Karpas-422 (cell line): ENCODE measurements at places on chromosomes 3 and 15.

GRCh38 chr3:166420071-166420470 is 582.8 kb upstream of the BCHE start:
- DNase-seq = no peak

DNA sequence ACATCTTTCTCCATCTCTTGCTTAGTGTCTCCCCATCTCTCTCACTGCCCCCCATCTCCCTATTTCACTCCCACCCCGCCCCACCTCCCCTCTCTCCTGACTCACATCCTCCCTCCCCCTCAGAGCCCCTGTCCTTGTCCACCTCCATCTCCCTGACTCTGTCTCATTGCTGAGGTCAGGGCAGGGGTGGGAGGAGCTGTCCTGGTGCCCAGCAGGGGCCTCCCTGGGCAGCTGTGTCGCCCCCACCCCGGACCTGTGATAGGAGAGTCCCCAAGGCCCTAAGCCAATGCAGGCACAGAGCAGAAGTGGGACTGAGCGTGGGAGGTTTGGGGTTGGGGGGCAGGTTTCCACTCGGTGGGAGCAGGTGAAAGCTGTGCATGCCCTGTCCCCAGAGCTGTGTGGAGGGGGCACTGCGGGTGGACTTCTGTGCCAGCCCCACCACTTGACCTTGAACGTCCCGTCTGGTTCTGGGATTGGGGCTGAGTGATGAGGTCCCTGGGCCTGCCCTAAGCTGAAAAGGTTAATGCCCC is 210.8 kb downstream of the TBC1D2B start:
- DNase-seq = no peak

DNA sequence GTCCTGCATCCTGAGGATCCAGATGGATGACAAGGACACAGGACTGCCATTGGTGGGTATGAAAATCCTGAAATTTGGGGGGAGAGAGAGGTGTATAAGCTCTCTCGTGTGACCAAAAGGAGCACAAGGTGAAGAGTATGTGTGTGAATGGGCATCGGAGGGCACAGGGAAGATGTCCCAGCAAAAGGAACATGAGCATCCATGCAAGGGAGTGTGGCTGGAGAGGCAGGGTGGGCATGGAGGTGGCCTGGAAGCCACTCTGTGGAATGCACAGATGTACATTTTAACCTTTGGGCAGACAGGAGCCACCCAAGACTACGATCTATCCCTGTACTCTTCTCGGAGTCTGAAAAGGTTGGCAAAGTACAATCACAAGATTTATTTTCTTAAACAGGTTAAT is 54.5 kb downstream of the CAPN7 start:
- DNase-seq = no peak

- no peak for DNase-seq
Observed at GRCh38 chr15:25786040-25786439, 77.1 kb downstream of the ATP10A start.

DNA sequence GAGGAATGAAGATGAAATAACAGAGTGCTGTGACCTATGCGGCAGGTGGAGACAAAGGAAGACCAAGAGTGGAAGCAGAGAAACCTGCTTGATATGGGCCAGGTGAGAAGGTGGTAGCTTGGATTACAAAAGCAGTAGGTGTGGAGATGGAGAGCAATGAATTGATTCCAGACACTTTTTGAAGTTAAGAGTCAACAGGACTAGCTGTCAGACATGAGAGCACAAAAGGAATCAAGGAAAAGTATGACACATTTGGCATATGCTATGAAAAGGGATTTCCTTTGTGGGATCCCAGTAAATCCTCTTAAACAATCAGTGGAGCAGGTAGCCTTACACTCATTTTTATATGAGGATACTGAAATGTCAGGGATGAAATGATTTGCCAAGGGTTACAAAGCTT is 160.5 kb downstream of the GREM1 start:
- peak; percentile 7 for DNase-seq

DNA sequence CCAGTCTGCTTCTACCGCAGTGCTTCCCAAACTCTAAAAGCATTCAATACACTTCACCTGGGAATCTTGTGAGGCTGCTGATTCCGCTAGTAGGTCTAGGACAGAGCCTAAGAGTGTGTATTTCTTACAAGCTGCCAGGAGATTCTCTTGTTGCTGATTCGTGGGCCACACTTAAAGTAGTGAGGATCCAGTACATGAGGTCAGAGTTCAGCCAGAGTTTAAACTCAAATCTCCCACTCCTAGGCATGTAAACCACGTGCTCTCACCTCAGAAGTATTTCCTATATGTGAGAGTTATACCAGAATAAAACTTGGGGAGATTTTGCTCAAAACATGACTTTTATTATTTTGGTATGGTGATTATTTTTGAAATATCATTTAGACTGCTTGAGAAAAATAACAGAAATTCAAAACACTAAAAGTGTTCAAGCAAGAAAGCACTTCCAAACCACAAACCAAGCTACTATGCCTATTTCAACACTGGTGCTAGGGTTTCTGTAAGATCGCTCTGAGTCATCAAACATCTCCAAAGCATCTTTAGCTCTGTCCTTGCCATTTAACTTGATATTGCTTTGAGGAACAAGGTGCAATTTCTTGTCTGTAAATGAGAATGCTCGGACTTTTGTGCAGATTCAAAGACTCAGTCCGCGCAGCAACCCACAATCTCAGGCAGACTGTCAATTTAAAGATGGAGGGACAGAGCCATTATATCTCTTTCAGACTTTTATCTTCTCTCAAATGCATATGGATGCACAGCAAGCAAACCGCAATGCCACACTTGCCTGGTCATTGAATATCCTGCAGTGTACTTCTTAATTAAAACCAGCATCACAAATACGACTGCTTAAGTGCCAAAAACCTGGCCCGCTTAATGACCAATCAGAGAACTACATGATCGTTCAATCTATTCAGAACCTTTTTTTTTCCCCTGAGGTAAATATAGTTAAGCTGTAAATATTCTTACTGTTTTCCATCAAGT is 59.8 kb downstream of the AGTR1 start:
- no peak for DNase-seq

DNA sequence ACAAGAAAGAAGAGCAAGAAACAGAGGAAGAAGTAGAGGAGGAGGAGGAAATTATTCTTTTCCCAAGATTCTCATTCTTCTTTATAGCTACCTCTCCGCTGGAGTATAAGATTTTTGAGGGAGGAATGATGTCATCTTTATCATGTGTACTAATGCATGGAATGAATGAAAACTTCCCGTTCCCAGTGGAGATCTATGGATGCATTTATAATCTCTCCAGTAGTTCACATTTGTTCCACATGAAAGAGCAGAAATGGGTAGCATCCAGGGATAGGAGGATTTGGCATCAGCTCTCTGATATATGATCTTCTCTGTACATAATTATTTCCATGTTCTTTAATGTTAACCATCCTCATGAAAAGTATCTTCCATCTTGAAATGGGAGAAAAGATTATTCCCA is 244.4 kb downstream of the ADAMTSL3 start:
- no peak for DNase-seq

GRCh38 chr15:70164156-70164900 is 66.6 kb upstream of the TLE3 start:
- DNase-seq = no peak

DNA sequence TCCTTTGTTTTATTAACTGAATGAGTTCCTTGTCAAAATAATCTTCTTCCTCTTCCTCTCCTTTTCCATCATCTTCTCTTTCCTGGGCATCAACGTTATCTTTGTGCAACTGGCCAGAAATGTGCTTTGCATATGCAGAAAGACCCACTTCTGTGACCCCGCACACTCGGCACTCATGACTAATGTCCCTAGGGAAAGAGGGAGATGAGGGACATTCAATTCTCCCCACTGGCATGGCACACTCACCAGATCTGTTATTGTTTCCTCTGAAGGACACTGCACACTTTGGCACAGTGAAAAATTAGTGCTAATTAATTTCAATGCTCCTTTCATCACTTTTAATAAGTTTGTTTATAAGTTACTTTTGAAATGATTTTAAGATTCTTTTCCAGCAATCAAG is 34.0 kb downstream of the ZNF106 start:
- peak; percentile 82 for DNase-seq

DNA sequence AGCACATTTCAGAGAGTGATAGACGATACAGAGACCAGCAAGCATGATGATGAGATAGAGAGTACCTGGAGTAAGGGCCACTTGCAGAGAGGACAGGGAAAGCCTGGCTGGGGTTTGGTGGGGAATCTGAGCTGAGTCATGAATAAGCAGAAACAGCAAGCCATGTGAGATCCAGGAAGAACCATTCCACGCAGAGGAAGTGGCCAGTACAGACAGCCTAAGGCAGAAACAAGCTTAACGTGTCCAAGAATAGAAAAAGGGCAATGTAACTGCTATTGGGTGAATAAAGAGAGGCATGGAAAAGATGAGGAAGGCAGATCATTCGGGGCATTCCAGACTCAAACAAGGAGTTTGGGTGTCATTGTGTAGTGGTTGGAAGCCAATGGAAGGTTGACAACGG is 816.3 kb upstream of the CFAP20DC start:
- DNase-seq = no peak

DNA sequence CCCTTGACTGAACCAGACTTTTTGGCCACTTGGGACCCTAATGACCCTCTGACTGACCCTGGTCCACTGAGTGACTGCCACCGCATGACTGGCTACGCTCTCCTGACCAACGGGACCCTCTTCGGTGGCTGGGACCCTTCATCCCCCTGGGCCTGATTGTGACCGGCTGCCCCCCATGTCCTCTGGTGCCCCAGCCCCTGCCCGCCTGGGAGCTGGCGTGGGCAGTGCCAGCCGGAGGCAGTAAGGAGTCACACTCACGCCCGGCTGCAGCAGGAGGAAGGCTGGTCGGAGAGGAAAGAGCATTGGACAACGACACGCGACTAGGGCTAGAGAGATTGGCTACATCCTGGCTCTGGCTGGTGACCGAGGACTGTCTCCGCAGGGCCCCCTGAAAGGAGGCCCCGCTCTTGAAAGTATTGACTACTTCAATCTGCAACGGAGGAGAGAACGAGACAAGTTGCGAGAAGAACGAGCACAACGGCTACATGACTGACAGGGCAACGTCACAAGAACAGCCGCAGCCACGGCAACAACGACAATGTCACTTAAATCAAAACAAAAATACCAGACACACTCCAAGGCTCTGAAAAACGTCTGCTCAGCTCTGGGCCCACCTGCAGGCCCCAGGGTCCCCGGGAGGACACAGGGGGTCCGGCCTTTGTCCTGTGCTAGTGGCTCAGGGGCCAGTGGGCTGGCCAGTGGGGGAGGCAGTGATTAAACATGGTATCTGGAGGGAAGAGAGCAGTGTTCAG is 15.1 kb upstream of the SEC13 start:
- DNase-seq = no peak

DNA sequence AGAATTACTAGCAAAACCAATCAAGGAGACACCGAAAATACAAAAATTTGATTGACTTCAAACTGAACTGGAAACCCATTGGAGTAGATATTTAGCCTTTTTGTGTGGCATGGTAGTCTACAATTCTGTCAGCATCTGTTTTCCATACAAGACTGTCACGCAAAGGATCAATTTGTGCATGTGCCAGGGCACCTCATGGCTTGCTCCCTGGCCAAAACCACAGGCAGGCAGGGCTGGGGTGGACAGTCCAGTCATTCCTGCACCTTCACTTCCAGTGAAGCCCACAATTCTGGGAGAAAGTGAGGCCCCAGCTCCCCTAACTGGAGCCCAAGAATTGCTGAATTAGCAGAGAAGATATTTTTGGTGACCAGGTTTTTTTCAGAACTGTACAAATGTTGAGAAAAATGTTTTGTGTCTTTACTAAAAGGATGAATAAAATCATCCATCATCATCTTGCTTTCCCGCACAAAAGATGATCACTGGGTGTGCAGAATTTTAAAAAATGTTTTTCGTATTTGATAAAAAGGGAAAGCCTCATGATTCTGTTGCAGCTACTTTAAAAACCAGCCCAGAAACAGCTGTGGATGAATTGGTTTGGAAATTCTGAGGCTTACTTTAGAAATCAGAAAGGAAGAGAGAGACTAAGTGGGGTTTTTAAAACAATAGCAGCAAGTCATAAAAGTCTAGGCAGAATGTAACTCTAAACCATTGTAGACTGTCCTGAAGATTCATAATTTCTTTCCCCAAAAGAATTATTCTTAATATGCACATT is 86.4 kb downstream of the PCCB start:
- DNase-seq = no peak

GRCh38 chr3:98612587-98612986 is 19.2 kb upstream of the CPOX start:
- DNase-seq = peak; percentile 56

- no peak for DNase-seq
Observed at GRCh38 chr3:45537616-45537969, 57.0 kb upstream of the LIMD1 start.

- no peak for DNase-seq
Observed at GRCh38 chr15:71252044-71252739, 136.9 kb downstream of the THSD4 start.

DNA sequence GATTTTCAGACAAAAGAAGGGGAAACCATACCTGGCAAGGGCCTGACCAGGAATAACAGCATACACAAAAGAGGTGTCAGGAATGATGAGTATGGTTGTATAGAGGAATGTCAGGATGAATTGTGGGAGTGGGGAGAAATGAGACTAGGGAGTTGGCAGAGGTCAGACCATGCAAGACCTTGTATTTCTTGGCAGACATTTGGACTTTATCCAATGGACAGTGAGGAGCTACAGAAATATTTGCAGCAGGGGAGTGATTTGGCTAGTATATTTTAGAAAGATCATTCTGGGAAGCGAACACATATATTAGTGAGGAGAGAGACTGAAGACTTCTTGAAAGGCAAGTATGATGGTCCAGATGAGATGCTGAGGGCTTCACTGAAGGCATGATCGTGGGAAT is 25.4 kb upstream of the ALPK3 start:
- no peak for DNase-seq

DNA sequence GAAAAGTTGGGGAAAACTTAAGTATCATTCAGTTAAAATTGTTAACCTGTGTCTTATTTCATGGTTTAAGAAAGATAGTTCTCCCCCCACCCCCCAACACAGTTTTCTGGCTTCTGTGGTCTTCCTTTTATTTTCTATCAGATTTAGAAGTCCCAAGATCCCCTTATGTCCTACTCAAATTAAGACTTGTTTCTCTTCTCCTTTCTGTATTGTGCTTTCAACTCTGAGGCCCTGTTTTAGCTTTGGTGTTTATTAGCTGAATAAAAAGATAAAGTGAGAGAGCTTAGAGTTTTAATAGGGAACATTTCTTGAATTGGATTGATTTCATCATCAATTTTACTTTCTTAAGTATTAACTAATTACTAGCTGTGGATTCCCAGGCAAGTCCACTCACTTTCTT is 62.6 kb downstream of the AKAP13 start:
- DNase-seq = peak; percentile 66
